ENCODE measurements at places on chromosomes 3 and 15.

DNA sequence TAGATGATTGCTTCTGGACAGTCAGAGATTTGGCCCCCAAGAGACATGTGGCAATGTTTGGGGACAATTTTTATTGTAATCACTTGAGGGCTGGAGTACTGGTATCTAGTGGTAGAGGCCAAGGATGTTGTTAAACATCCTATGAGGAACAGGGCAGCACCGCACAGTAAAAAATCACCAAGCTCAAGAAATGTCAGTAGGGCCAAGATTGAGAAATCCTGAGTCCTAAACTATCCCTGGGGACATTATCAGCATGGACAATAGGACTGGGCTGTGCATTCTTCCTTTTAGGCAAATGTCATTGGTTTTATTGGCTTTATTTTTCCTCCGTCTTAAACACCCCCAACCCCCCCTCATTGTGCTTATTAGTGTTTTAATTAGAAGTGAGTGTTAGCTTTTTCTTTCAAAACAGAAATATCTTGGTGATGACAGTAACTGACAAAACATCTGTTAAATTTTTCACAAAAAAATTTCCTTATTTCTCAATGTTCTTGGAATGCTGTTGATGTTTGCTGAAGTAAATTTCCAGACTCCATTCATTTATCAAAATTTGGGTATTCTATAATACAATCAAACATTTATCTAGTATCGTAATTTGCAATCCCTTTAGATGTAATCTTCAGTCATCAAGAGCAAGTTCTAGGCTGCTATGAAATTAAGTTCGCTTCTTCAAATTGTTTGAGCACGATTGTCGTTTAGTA lies 944.4 kb downstream of the VGLL3 start:
- no peak for DNase-seq

GRCh38 chr3:169754711-169755110 lies 10.1 kb downstream of the TERC start:
- DNase-seq: no peak

GRCh38 chr15:79849789-79850188 lies 47.0 kb downstream of the MTHFS start:
- DNase-seq: peak; percentile 23

DNA sequence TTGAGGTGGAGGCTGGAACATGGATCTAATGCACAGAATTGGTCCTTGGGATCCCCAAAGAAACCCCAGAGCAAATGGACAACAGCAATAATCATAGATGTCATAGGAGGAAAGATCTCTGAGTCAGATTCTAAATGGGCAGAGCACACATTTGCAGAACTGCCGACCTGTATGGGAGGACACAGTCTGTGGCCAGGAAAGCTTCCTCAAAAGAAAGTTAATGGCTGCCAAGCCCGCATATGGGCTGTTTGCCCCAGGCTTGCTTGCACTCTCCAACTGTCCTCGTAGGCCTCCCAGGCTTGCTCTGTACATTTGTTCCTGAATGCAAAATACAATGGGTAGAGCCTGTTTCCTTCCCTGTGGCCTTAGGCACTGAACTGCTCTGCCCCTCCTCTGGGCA lies 102.0 kb upstream of the PLXNA1 start:
- DNase-seq: no peak

GRCh38 chr15:24718289-24719082 lies 42.9 kb downstream of the NPAP1 start:
- no peak for DNase-seq

GRCh38 chr3:195224980-195225580 lies 45.9 kb downstream of the XXYLT1 start:
- DNase-seq: no peak

DNA sequence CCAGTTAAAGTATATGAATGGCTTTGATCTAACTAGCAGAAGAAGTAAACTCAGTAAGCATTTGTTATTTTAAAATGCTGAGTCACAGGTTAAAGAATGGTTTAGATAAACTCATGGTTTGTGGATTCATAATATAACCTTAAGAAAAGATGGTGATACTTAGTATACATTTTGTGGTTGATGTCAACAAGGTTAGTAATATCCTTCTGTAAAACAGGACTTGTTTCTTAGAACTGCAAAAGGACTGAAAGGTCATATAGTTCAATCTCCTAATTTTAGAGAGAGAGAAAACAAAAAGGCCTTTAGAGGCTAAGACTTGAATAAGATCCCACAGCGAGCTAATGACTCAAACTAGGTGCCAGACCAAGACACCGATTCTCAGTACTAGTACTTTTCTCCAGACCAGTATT lies 50.0 kb downstream of the STRIT1 start:
- DNase-seq: no peak

GRCh38 chr3:192750201-192750600 lies 22.9 kb upstream of the FGF12 start:
- DNase-seq: no peak

GRCh38 chr15:91122296-91122695 lies 22.2 kb downstream of the SV2B start:
- DNase-seq: no peak

GRCh38 chr3:64417816-64418215 lies 192.6 kb upstream of the PRICKLE2 start:
- DNase-seq: no peak

GRCh38 chr15:47822048-47822447 lies 104.7 kb downstream of the SEMA6D start:
- no peak for DNase-seq

DNA sequence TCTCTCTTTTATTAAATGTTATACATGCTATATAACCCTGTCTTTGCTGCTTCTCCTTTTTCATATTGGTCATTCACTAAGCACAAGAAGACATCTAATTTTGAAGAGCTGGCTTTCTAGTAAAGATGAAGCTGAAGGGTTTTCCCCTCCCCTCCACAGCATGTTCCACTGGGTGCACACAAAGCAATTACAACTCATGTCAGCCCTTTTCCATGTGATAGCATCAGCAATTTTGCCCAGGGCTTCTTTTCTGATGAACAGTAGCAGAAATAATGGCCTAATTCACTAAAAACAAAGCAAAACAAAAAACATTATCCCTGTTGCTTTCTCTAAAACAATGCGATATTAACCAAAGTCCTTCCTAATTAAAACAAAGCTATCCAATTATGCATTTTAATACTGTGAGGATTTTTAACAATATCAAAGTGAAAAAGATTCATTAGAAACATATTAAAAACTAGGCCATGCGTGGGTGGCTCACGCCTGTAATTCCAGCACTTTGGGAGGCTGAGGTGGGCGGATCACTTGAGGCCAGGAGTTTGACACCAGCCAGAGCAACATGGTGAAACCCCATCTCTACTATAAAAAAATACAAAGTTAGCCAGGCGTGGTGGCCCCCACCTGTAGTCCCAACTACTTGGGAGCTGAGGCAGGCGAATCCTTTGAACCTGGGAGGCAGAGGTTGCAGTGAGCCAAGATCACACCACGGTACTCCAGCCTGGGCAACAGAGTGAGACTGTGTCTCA lies 12.2 kb upstream of the PIK3R4 start:
- DNase-seq: no peak

DNA sequence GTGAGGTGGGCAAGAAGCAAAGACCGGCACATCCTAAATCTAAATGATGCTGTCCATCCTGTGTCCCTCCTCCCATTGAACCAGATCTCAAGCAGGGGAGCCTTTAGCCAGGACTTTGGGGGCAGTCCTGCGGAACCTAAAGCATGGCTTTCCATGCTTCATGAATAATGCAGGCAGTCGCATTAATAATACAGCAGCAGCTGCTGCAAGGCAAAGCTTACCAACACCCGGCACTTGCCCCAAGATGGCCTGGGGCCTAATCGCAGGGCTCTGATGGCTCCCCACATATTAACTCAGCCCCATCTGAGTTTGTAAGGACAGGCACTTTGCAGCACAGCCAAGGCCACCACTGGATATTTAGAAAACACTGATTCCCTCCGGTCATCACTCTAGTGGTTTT lies 114.4 kb downstream of the NTRK3 start:
- no peak for DNase-seq

- DNase-seq: no peak
Measured at GRCh38 chr3:5302661-5303060, 115.2 kb downstream of the EDEM1 start.

- no peak for DNase-seq
Measured at GRCh38 chr3:104849070-104849469, 517.6 kb upstream of the ALCAM start.

- DNase-seq: no peak
Measured at GRCh38 chr15:67117370-67117769, 52.0 kb downstream of the SMAD3 start.

- no peak for DNase-seq
Measured at GRCh38 chr3:11077466-11077865, 76.8 kb upstream of the HRH1 start.

- DNase-seq: no peak
Measured at GRCh38 chr3:10693457-10693856, 122.6 kb upstream of the SLC6A11 start.

DNA sequence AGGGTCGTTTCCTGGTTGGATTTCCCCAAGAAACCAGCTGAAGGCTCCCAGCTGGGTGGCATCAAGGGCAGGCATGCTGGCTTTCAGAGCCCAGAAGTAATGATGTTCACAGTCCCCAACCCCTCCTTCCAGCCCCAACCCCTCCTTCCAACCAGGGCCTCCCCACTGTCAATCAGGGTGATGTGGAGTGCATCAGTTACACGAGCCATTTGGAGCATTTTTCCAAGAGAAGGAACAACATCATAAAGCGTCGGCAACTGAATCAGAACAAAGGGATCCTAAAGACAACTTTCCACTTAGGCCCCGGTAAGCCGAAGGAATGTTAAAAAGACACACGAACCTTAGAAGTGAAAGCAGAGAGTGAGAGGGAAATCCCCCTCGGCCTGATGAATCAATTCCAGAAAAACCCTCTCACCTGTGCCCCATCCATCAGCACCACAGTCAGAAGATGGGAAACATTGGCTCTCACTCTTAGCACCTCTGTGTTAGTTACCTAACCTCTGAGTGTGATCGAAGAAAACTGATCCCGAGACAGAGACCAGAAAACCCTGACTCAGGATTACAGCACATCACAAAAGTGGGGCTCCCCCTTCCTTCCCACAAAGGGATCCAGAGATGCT lies 101.2 kb upstream of the WNT5A start:
- no peak for DNase-seq

- peak; percentile 56 for DNase-seq
Measured at GRCh38 chr15:31867536-31868442, 162.5 kb upstream of the CHRNA7 start.

GRCh38 chr3:189027626-189028155 lies 144.1 kb upstream of the TPRG1 start:
- DNase-seq: no peak

- DNase-seq: no peak
Measured at GRCh38 chr3:54985856-54986255, 58.0 kb upstream of the LRTM1 start.

DNA sequence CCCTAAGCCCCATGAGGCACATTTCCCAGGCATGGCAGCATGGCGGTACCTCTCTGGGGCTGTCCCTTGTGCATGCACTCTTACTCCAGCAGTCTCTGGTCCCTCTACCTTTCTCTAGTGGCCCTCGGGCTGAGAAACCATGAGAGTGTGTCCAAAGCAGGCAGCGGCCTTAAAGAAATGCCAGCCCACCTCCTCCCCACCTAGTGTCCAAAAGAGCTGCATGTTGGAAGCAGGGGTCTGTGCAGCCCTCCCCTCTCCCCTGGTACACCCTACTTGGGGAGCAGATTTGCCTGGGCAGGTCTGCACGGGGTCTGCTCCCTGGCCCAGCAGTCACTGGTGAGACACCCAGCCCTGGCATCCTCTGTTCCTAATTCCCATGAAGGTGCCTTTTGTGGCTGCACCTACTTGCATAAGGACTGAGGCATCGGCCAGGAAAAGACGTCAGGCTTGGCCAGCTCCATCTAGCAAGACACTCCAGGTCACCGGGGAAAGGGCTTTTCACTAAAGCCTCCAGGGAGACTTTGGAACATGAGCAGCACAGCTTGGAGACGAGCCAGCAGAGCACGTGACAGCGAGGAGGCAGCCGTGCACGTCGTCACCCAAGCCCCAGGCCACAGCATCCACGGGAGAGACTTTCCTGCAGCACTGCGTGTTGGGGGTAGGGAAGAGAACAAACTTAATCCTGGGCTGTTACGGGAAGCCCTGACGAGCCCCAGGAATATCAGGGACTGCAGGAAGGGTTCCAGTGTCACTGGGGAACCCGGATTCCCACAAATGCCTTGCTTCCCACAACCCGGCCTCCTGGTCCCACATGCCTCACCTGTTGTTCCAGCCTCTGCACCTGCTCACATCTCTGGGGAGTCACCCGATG lies 38.8 kb downstream of the TM2D3 start:
- no peak for DNase-seq

DNA sequence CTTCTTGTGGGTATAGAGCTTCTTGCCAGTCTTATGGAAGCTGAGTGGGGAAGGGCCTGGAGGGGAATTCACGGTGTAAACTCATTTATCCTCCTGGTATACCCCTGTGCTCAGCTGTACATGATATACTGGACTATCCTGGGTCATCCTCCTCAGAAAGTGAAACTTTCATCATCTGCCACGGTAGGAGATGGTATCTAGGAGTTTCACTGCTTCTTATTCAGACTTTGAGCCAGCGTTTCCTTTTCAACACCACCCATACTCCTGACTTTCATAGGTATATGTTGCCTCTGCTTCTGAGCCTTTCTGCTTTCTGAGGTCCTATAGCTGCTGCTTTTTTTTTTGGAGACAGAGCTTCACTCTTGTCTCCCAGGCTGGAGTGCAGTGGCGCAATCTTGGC lies 15.6 kb downstream of the SENP5 start:
- no peak for DNase-seq

- no peak for DNase-seq
Measured at GRCh38 chr3:195106418-195106906, 164.5 kb downstream of the XXYLT1 start.

GRCh38 chr3:25901796-25902195 lies 111.9 kb downstream of the OXSM start:
- peak; percentile 34 for DNase-seq

DNA sequence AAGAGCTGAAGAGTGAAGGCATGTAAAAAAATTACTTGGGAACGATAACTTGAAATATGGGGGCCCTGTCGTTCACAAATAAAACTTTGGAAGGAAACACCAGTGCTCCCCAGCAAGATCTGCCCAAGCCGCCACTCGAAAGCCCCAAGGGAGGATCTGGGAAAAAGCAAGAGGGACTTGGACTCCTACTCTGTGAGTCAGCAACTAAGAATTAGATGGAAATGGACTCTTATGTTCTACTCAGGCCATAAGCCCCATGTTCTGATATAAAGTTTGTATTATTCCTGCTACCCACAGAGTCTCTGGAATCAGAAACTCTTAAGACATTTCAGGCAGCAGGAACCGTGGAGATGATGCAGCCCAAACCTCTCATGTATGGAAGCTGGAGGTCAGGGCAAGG lies 75.7 kb downstream of the ITGB5 start:
- DNase-seq: no peak

DNA sequence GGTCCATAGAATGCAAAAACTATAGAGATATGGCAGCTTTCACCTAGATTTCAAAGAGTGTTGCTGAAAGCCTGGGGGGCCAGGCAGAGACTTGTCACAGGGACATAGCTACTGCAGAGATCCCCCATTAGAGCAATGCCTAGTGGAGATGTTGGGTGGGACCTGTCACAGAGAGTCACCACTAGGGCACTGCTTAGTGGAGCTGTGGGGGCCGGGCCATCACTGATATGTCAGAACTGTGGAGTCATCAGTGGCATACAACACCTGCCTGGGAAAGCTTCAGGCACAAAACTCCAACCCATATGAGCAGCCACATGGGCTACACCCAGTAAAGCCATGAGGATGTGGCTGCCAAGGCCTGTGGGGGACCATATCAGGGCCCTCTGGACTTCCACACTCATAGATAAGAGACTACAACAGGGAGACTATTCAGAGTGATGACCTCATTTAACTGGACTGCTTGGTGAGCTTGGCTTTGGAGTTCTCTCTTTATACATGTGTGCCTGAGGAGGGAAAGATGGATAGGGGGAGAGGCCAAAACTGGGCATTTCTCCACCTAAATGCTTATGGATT lies 176.3 kb downstream of the ZNF621 start:
- DNase-seq: no peak

GRCh38 chr3:186705882-186706780 lies 11.0 kb upstream of the KNG1 start:
- DNase-seq: peak; percentile 86
